ENCODE measurements at places on chromosomes 4 and X. TPM values are rescaled to one million over a fixed set of nuclear protein-coding genes. Genes with fewer than 3 reads are reported as not detected.

- no peaks in the 10 kb centered on the region for H3K4me1 ChIP-seq
- no peaks in the 10 kb centered on the region for H3K36me3 ChIP-seq
- DNase-seq = no peak
These were observed 9.2 kb upstream of the RNF150 start for GRCh38 chr4:141142423-141142822.

CDX4 gene
- not detected for total RNA-seq

DNA sequence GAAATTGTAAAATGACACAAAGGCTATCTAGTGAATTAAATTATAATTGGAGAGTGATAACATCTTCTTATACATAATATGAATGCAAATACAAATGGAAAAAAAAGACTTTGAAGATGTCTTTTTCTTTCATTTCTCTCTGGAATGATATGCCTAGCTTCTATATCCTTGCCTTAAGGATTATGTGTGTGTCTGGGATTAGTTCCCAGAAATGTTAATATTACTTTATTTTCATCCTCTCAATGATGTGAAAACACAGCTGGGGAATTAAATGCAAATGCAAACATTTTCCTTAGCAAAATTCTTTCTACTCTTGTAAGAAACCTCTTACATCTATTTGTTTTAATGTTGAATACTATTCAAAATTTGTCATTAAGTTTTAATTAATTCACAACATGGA is 441.9 kb downstream of the FSTL5 start:
- no peaks in the 10 kb centered on the region for H3K36me3 ChIP-seq
- H3K4me3 ChIP-seq = no peak overlapping the region
- no peak overlapping the region for H3K27ac ChIP-seq
- no peaks in the 10 kb centered on the region for H3K27me3 ChIP-seq
- DNase-seq = no peak

FAM47C gene
- total RNA-seq = not detected

Measured in ascending aorta (tissue), 2 donors.